Stimulated activated CD4-positive, alpha-beta T cell treated with anti-CD3 and anti-CD28 coated beads, Interleukin-15, amount 100 ng/mL, for 1 hour (primary cell): ENCODE measurements at places on chromosomes 5 and 9.

DNA sequence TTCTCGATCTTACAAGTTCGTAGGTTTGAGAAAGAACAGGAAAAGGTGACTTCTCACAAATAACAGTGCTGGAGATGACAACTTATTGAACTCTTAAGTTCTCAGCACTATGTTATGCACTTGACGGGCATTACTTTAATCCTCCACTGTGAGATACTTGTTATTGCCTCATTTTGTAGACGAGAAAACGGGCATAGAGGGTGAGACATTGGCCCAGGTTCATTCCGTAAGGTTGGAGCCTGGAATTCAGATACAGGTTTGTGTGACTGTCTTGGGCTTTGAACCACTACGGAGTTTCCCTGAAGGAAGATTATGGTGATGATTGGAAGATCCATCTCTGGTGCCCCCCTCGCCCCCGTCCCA is 657 bp downstream of the MAT2B start:
- no peak for DNase-seq

GRCh38 chr5:107235167-107235566 is 435.6 kb downstream of the EFNA5 start:
- no peak for DNase-seq

DNA sequence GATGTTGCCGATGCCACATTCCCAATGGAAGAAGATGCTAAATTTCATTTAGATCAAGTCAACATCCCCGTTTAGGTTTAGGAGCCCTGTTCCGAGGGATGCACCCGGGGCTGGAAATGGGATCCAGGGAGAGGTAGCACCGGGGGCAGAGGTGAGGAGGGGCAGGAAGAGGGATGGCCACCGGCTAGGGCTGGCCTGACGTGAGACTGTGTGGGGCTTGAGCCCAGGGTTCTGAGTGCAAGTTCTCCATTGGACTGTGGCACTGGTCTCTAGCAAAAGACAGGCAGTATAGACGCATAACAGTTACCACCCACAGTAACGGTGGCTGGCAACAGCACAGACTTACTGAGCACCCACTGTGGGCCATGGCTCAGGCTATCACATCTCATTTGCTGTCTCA is 209.0 kb upstream of the MVB12B start:
- DNase-seq: no peak

GRCh38 chr5:149796030-149796429 is 65.9 kb downstream of the PPARGC1B start:
- no peak for DNase-seq

GRCh38 chr5:16536246-16536645 is 70.6 kb upstream of the ZNF622 start:
- no peak for DNase-seq

DNA sequence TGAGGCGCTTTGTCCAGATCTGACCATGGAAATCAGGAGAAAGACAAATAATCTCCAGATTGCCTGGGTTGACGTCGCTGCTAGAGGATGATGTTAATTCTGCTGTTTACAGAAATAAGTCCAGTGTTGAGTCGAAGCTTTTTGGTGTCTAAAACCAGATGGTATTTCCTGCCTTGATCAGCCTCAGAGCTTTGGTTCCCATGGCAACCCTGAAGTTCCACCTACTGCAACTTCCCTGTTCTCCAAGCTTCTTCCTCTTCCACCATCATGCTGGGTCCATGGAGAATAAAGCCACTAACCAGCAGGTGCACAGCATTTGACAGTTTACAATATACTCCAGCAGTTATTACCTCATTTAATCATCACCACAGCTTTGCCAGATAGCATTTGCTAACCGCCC is 18.0 kb upstream of the GABBR2 start:
- DNase-seq: no peak

- DNase-seq: no peak
Measured at GRCh38 chr9:120635011-120635410, 55.0 kb upstream of the CDK5RAP2 start.

DNA sequence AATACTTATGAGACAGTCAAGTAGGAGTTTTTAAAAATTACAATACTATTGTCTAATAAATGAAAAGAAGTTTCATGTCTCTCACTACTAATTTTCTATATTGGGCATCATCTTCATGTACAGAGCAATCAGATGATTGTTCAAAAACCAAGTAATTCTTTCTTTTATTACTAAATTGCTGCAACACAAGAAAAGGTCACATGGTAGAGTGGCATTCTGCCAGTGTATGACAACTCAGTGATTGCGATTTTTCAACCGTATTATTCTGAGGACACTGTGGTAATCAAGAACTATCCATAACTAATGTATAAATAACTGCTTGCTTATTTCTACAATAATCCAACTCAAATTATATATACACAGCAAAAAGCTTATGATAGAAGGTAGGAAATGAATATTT is 96.7 kb upstream of the GRHPR start:
- no peak for DNase-seq

DNA sequence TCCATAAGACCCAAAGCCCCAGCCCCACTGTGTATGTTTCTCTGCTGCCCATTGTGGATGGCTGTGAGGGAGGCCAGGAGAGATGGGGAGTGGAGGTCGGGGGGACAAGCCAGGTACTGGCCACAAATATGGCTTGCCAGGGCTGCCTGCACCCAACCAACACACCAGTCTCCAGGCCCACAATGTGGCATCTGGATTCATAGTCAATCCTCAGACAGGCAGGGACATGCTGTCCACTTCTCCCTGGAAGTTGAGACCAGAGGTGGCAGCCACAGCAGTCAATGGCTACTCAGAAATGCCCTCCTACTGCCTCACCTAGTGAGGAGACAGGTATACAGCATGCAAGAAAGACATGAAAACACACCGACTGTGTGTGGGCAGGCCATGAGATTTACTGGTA is 61.2 kb upstream of the SLC25A51 start:
- no peak for DNase-seq

GRCh38 chr5:3517348-3517747 is 78.3 kb upstream of the IRX1 start:
- DNase-seq: no peak

DNA sequence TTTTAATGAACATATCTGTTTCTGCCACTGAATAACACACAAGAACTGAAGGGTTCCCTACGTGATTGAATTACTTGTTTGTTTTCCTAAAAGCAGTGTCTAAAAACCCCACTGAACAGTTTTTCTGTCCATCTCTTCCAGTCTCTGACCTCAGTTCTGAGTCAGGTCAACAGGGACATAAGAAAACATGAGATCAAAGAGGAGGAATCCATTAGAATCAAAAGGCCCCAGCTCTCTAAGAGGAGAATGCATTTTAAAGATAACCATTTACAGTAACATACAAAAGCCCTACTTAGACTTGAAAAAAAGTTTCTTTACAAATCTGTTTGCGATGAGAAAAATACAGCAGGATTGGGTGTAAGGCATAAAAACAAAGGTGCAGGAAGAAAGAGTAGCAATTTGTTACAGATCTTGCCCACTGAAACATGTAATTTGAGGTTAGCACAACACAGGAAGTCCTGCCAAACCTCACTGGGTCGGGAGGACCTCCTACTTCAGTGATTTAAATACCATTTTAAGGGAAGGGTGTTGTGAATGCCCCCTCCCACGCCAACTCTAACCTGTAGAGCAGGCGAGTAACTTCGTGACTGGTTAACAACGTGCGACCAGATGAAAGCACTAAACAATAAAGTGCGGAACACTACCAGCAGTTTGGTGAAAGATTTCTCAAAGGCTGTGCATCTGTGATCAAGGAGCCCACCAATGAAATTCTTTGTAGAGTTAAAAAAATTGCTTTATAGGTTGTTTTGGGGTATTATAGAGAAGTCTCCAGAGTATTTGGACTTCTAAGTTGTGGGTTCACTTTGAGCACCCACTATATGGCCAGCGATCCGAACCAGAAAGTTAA is 1.3 kb downstream of the QSOX2 start:
- DNase-seq: peak; percentile 35

GRCh38 chr9:132350861-132351315 is 3.9 kb downstream of the SETX start:
- no peak for DNase-seq

DNA sequence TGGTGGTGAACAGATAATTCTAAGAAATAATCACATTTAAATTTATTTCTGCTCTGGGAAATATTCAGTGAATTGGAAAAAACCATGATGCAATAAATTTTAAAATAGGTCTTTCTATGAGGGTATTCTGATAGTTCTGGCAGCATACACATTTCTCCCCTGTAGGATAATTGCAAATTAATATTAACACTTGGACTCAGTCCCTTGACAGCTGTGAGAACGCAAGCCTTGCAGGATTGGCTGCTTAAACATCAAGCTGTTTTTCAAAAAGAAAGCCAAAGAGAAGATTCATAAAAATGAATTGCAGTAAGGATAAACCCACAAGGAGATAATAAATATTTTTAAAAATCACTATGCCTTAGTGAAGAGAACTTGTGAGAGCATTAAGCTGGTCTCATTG is 180.0 kb downstream of the MTRR start:
- DNase-seq: no peak

DNA sequence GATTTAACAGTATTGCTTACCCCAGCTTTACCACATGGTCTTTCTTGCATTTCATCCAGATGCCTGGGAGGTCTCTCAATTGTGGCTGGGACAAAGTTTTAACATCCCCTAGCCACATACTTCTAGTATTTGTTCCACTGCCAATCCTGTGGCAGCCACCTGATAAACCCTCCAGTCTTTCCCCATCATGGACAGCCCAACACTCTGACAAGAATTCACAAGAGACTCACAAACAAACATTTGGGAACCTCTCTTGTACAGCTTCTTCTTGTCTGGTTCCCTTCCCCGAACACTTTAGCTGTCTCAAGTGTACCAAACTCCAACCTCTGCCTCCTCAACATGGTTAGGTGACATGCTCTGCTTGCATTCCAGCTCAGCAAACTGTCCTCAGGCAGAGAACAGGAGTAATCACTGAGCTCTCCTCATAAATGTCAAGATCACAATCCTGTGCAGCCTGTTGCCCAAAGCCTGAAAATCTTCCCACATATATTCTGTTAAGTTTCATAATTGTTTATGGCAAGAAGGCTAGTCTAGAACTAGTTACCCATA is 59.7 kb downstream of the STRBP start:
- DNase-seq: no peak

DNA sequence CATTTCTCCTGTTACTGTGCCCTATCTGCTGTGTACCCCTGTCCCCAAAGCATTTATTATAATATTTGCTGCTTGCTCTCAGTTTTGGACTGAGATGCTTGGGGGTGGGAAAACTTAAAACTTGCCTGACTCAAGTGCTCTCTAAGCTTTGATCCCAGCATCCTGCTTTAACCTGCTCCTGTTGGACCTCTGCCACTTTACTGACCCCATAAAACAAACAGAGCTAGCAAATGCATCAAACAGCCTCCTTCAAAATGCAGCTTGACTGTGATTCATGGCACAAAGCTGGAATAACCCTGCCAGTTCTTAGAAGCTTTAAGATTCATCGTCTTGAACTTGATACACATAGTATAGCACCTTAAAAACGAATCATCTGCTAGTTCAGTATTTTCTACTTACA is 212.5 kb downstream of the DEPDC1B start:
- DNase-seq: no peak

GRCh38 chr9:35789541-35789940 is 1.9 kb upstream of the NPR2 start:
- no peak for DNase-seq

- no peak for DNase-seq
Measured at GRCh38 chr5:117614408-117614807, 1039.8 kb upstream of the SEMA6A start.

DNA sequence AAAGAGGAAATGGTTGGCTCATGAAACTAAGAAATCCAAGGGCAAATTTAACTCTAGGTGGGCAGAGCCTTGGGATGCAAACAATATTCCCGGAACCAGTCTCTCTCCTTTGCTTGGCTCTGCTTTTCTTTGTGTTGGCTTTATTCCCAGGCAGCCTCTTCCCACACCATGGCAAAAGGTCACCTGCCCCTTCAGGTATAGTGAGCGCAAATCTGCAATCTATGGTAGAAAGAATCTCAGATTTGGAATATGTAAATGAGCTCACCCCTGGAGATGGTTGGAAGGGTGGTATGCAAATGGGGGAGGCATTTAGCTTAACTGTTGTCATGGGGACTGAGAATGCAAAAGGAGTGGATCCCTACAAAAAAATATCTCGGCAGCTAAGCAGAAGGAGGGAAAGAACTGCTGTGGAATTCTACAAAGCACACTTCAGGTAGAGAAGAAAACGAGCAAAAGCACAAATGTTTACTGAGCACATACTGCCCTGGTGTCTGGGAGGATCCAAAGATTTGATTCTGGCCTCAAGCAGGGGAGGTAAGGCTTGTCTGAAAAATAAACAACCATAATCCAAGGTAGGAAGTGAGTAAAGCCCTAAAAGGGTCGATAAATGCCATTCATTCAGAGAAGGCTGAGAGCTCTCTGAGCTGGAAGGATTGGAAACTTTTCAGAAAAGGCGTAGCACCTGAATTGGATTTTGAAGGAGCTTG is 139.7 kb downstream of the TLE1 start:
- DNase-seq: no peak

- no peak for DNase-seq
Measured at GRCh38 chr5:78001197-78001596, 225.1 kb upstream of the TBCA start.

- DNase-seq: no peak
Measured at GRCh38 chr9:79615038-79615437, 43.3 kb downstream of the TLE4 start.

- no peak for DNase-seq
Measured at GRCh38 chr5:103744159-103744558, 181.6 kb upstream of the NUDT12 start.

DNA sequence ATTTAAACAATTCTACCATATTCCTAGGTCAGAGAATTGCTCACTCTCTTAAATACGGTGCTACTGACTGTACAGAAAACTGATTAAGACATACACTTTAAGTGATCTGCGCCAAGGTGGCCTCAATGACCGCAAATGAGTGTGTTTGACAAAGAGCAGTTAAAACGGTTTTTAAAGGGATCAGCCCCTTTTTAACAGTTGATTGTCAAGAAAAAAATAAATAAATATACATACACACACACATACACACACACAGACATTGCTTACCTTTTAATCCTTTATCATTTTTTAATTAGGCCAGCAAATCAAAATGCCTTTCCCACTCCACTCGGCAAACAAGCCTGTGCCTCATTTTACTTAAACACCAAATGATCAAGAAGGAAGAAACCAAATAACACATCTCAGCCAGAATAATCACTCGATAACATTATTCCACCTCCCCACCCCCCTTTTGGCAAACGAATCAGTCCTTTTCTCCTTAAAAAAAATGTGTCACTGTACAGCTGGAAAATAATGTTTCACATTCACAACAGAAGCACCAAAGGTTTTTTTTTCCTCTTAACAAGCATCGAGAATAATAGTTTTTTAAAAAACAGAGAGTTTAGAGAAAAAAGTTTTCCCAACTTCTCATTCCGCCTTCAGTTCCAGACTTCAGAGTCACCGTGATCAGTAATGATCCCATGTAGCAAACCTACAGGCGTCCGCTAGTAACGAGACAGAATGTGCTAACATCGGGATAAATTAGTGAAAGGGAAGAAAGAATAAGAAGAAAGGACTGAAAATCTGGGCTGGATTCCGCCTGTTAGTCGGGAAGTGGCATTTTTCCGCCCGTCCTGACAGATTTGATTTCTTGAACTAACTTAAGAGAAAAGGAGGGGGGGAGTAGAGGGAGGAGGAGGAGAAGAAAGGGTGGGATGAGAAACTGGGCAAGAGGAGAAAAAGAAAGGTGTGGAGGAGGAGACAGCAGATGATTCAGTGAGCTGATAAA is at the start of gene ZNF608:
ZNF608 (minus strand) TSS at position 712 of the 988 bp plus-strand sequence. CDS start 1,650 bp downstream, outside the sequence.
- no peak for DNase-seq
